Neural crest cell (in vitro differentiated cells): ENCODE measurements at places on chromosomes 4 and X.

GRCh38 chr4:94551643-94552564 is 100.2 kb downstream of the PDLIM5 start:
- no peak for DNase-seq

- DNase-seq, result no peak
Measured at GRCh38 chr4:15811703-15812337, 33.7 kb downstream of the CD38 start.

DNA sequence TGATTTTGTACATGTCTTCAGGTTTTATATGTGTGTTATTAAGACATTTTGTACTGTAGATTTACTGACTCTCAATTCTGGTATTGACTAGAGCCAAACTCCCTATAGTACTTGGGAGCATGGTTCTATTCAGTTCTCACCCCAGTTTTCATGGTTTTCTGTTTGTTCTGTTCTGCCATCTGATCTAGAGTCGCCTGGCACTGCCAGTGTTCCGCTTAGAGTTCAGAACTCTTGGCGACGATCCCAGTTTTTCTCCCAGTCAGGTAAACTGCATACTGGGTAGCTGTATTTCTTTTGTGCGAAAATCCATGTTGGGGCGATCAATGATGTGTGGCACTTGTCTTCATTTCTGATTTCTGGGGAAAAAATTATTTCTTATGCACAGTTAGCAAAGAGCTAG is 78.0 kb downstream of the PHOX2B start:
- DNase-seq, result no peak

GRCh38 chr4:1777822-1778641 is 15.1 kb upstream of the FGFR3 start:
- DNase-seq, result peak; percentile 88

- no peak for DNase-seq
Measured at GRCh38 chr4:85870298-85871083, 395.5 kb downstream of the ARHGAP24 start.

DNA sequence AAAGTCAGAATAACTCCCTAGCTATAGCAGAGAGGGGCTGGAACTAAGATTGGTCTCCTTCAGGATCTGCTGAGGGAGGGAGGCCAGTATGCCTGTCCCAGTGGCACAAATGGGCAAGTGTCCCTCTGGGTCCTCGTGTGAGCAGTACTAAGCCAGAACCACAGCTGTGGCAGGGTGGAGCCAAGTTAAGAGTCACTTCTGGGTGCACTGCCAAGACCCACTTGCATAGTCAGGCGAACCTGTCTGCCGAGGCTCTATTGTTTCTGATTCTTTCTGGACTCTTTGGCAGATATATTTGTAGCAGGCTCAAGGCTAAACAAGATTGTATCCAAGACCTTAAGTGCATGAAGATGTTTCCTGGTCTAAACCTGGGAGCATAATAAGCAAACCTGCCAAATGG is 1123.7 kb upstream of the POU3F4 start:
- DNase-seq, result no peak

DNA sequence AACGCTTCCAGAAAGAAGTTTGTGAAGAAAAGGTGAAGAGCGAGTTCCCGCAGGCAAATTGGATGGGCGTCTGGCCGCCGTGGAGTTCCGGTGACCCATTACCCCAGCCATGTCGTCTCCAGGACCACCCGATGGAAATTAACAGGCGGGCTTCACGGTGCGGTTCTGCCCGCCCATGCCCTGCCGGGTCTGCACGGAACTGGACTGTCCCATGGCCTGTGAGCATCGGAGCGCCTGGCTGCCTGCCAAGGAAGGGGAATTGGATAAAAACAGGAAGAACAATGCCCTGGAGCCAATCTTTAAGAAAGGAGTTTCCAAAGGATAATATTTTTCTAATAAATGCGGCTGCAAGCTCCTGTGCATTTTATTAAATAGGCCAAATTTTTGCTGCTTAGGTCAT is 319.8 kb upstream of the SLC7A11 start:
- DNase-seq, result no peak

DNA sequence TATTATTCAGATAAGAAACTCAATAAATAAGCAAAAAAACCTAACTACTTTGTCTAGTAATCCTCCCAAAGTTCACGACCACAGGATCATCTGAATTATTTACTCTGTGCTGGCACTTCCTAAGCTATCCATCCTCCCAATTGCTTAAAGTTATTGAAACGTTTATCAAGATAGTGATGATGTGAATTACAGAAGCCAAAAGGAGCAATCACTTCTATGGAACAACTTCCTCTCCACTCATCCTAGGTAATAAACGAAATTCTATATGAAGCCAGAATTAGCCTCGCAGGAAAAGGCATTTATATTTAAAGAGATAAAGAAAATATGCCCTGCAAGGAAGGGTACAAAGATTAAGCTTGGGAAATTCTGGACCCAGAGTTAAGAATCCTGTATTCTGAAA is 475.4 kb downstream of the NLGN4X start:
- no peak for DNase-seq

- no peak for DNase-seq
Measured at GRCh38 chr4:183503497-183504063, 1.3 kb upstream of the ING2 start.

DNA sequence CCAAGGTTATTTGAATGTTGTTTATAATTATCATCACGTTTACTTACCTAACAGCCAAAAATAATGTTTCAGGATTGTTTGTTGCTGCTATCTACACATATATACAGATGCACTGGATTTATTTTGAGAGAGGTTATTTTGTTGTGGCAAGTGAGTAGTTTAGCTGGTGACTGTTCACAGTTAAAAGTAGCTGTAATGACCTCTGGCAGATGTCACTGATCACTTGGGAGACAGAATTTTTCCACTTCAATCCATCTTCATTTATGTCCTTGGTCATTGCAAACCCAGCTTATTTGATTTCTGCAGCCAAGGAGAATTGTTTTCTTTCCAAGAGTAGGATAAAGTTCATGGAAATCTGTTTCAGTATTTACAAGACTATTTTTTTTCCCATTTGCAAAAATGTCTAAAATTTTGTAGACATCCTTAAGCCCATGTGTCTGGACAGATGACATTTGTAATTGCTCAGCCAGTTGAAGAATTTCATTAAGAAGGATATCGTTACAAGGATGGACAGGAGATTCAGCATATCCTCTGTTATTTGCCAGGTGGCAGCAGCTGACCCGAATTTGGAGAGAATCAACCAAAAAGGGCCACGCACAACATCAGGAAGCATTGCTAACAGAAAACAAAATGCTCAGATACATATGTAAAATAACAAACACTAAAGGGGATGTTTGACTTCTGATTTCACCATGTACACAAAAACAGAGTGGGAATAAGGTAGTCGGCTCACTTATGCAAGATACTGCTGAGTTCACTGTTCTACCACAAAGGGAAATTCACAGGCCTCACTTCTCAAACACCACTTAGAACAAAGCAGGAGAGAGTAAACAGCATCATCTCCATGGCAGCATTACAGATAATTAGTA is 64.5 kb downstream of the GPRIN3 start:
- DNase-seq, result no peak

GRCh38 chrX:14528629-14529289 is 577 bp upstream of the GLRA2 start:
- peak; percentile 72 for DNase-seq

DNA sequence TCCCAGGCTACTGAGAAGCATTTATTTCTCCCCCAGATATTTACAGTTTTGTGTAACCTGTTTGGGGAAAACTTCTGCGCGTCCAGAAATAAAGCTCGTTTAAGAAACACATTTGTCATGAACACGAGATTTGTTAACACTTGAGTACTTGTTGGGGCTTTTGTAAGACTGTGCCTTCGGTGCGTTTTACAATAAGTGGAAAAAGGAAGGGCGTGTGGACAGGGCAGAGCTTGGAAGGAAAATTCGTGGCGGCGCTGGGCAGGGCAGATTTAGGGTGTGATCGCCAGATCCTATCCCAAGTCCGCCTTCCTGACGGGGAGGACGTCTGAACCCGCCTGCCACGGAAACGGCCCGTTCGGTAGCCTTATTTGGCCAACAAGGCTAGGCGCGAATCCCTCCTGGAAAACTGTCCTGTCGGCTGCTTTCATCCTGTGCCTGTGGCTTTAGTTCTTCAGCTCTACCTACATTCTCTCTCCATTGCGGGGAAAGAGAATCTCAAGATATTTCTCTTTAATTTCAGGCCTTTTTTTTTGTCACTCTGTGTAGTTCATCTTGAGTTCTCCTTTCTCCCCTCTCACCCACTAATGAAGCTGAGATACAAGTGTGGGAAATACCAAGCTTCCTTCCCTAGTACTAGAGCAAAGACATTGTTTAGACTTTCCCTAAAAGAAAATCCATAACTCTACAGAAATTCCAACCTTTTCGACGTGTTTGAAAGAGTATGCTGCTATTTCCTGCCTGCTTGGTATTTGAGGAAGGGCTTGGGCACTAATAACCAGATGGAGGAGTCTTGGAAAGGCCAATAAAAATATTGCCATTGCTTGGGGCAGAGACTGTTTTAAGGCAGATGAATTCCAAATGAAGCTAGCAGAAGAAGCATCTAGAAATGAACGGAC is 982 bp downstream of the PDLIM5 start:
- DNase-seq, result peak; percentile 40

DNA sequence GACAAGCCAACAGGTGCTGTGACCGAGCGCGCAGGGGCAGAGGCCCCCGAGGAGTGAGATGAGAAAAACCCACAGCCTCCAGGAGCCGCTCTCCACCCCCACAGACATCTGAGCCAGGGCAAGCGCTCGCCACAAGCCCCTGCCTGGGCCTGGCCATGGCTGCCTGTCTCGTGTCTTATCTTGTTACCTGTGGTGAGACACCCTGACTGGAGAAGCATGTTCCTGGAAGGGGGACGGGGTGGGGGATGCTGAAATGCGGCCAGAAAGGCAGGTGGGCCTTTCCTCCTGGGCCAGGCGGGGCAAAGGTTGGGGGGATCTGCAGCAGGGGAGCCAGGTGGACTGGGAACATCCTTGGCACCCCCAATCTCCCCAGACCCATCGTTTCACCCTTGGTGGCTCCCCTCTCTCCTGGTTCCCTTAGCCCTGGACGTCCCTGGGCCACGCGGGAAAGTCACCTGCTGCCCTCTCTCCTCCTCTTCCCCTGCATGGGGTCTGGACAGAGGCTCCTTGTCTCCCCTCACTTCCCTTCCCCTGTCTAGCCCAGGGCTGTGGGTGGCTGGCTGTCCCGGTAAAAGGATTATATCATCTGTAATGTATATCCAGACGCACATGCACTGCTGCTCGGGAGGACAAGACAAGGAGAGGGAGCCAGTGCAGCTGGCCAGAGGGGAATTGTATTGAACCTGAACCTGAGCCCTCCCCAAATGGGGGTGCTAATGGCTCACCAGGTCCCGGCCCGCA is 8.4 kb upstream of the DUSP9 start:
- no peak for DNase-seq

GRCh38 chrX:107831071-107831730 is 5.5 kb downstream of the MID2 start:
- DNase-seq, result no peak

GRCh38 chr4:179112441-179113170 is 1670.4 kb upstream of the AGA start:
- no peak for DNase-seq

GRCh38 chr4:107492566-107492965 is 227.5 kb downstream of the PAPSS1 start:
- no peak for DNase-seq

DNA sequence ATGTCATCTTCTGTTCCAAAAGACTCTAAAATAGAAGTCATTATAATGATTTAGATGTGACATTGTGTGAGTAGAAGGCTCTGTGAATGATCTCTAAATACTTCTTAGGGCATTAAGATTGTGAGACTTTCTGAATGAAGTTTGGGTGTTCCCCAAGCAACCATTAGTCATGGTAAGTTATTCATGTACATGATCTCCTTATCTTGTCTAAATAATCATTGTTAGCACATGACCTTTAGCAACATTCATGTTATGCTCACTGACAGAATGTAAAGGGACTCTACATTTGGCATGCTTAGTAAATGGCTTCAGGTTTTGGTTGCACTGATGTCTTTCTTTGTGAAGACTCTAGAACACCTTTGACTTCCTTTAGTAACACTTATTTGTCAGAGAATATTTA is 140.8 kb upstream of the AGA start:
- DNase-seq, result no peak

DNA sequence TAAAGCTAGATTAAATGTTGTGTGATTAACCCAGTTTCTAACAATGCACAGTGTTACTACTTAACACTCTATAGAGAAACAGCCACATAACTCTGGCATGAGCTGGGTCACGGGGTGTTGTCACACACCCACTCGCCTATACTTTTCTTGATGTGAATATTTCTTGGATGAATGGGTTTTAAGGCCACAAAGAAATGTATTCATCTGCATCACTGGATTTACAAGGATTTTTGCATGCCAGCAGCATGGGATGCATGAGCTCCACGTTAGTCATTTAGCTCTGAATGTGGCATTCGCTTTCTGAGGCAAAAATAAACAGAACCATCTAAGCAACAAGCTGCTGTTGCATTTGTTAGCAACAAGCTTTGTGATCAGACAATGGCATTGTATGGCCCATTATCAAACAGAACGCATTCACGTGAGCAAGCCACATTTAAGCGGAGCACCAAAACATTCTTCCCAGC is 89.7 kb downstream of the LRP2BP start:
- DNase-seq, result no peak

DNA sequence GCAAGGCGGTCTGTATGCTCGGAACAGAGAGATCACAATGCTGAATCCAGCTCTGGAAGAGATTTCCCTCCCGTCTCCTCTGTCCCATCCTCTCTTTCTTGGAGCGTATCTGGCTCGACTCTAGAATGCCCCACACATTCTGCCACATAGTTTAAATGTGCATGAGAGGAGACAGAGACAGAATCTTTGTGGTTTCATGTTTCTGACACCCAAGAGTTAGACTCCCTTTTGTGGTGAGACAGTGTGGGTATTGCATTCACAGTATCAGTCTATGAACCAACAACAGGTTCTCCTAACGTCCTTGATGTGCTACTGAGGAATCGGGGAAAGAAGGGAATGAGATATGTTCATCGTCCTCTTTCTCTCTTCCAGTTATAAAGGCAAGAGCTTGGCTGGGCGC is 25.3 kb downstream of the FAM47E start:
- DNase-seq, result no peak

DNA sequence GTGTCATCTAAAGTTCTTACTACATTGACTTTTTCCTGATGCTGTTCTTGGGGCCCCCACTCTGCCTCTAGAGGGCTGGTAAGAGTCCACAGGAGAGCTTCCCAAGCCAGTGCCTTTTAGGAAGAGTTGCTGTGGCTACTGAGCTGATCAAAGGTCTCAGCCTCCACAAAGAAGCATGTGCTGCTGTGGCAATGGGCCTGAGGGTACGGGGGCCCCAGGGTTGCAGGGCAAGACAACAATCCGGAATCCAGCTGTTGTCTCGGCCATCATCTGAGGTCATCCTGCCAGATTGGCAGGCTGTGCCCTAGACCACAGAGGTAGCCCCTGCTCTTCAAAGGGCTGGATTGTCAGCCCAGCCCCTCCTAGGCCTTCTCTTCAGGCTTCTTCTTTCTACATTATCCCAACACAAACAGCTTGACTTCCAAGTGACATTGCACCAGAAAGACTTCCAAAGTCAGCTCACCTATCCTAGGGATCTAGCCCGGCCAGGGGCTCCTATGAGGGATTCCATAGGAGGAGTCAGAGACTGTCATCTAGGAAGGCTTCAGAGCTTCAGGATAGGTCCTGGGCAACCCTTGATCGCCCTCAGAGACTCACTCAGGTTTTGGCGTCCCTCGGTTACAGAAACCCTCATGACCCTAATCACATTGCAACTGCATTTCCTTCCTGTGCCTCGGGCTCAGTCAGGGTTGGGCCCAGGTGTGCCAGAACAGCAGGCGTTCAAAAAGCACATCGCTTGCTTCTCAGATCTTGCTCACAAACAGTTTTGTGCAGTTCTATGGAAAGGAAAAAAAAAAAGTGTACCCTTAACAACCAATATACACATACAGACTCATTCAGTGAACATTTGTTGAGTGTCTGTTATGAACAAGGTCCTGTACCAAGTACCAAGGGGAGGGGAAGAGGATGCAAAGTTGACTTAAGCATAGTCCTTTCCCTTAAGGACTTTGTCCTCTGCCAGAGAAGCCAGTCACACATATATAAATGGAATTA is 27.8 kb downstream of the SLC25A5 start:
- DNase-seq, result no peak
